ENCODE measurements at places on chromosomes 4 and X. TPM values are rescaled to one million over a fixed set of nuclear protein-coding genes. Genes with fewer than 3 reads are reported as not detected.

The SSX4B gene
- not detected for total RNA-seq

The GABRG1 gene
- not detected for total RNA-seq

The SHOX gene
- not detected for total RNA-seq

The SERPINA7 gene
- not detected for total RNA-seq

The PFKFB1 gene
- not detected for total RNA-seq

The EVC2 gene
- 10.7 TPM for total RNA-seq

The SPATA4 gene
- 0.15 TPM for total RNA-seq

The CLTRN gene
- not detected for total RNA-seq

The PLXNB3 gene
- total RNA-seq = 2.5 TPM

The ATP2B3 gene
- total RNA-seq = under 0.01 TPM
